ENCODE measurements at places on chromosomes 6 and 20.

DNA sequence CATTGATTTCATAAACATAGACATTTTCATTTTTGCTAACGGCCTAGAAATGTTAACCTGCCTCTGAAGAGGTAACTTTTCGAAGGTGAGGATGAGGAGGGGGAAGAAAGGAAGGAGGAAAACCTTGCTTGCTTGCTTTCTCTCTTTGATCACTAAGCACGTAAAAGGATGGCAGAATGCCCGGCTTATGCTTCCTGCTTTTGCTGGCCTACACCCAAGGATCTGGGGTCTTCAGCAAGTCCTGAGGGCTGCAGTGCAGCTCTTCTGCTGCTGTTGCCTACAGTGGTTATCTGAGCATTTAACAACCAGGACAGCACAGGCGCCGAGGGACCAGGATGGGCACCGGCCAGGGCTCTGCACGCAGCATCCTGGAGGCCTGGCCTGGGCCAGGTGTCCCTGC lies 150.8 kb upstream of the TAB2 start:
- no peak for DNase-seq

GRCh38 chr20:38135651-38136420 lies 29.2 kb downstream of the TGM2 start:
- no peak for DNase-seq

- DNase-seq, result no peak
Measured at GRCh38 chr6:109511832-109512231, 28.8 kb upstream of the ZBTB24 start.

DNA sequence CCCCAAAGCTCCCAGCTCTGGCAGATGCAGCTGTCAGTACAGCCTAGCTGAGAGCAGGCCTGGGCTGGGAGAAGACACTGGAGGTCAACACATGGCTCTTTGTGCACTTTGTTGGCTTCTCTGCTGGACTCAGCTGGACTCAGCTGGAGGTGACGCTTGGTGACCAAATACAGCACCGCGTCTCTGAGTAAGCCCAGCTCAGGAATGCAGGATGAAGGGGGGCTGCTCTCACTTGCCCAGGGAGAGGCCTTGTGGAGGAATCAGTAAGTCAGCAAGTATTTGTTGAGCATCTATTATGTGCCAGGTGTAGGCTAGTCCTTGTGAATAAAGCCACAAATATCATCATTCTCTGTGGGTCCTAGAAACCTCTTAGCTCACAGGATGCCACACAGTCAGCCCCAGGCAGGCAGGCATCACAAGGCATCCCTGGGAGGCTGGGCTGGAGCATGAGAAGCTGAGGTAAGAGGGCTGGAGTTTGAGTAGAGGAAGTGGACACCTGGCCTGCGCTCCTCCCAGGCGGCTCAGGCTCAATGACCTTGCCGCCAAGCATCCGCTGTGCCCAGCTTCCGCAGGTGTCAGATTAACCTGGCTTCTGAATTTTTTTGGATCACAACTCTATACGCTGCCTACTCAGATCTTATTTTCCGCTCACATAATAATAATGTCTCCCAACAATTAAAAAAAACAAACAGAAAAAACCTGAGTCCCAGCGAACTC lies 95.4 kb downstream of the TMEM170B start:
- DNase-seq, result no peak

- no peak for DNase-seq
Measured at GRCh38 chr20:58685988-58686387, 6.6 kb upstream of the NPEPL1 start.

GRCh38 chr20:17097603-17098002 lies 129.2 kb upstream of the PCSK2 start:
- no peak for DNase-seq

- no peak for DNase-seq
Measured at GRCh38 chr20:53940360-53940702, 130.1 kb downstream of the BCAS1 start.
